ENCODE measurements at places on chromosomes 5 and 9.

DNA sequence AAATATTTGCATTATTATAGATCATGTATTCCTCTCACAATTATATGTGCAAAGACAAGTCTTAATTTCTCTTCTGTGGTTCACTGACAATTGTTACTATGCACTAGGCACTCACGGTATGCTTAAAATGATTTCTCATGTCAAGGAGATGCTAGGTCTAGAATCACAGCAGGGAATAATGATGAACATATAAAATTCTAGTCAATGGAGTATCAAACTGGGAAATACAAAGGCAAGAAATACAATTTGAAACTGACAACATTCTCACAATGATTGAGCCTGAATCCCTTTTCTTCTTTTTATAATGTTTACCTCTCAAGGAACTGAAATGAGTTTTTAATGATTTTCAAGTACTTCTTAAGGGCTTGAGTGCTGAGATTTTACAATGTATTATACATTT is 302.3 kb upstream of the GRAMD2B start:
- DNase-seq = no peak

DNA sequence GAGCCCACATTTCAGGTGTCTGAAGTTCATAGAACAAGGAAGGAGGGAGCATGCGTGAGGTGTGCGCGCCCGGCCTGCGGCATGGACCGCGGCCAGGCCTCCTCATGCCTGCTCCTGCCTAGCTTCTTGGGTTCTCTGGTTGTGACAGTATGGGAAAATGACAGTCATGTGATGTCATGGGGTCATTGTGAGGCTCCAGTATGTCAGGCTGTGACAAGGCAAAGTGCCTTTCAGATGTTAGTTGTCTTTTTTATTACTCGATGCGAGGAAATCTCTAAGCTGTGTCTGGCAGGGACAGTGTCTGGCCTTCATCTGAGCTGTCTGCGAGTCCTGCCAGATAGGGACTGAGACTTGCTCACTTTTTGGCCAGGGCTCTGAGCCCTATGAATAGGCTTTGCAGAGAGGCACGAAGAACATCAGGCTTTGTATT is 13.3 kb downstream of the UCK1 start:
- DNase-seq = no peak

GRCh38 chr9:95719354-95719753 is 156.1 kb upstream of the ERCC6L2 start:
- DNase-seq = no peak

GRCh38 chr5:175693741-175694140 is 35.9 kb downstream of the HRH2 start:
- DNase-seq = no peak
